CD14-positive monocyte (primary cell): ENCODE measurements at places on chromosomes 2 and 18.

DNA sequence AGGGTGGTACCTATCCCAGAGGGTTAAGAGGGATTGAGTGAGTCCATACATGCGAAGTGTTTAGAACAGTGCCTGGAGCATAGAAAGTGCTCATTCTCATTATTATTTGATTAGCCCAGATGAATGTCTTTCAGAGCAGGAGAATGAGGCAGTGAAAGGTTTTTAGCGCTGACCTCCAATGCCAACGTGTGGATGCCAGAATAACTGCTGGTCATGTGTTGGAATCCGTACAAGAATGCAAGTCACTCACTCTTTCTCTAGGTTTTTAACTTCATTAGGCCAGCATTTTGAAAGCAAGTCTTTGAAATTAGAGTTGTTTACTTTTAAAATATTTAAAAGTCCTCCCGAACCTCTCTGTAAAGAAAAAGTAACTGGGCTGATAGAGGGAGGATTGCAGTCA lies 374.2 kb downstream of the EN1 start:
- no peak for DNase-seq

DNA sequence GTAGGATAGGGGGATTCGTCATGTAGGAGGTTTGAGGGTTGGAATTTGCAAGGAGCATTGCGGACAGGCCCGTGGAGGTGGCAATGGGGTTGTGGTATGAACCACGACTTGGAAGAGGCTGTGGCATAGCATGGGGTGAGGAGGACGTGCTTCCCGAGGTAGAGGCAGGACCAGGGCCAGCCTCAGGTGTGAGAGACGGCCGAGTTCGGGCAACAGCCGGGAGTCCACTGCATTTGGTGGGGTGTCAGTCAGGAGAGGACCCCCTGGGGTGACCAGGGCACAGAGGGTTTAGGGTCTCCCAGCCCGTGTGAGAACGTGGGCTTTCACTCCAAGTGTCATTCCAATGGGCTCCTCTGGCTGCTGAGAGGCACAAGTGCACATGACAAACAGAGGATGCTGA lies 339.0 kb downstream of the EIPR1 start:
- no peak for DNase-seq

DNA sequence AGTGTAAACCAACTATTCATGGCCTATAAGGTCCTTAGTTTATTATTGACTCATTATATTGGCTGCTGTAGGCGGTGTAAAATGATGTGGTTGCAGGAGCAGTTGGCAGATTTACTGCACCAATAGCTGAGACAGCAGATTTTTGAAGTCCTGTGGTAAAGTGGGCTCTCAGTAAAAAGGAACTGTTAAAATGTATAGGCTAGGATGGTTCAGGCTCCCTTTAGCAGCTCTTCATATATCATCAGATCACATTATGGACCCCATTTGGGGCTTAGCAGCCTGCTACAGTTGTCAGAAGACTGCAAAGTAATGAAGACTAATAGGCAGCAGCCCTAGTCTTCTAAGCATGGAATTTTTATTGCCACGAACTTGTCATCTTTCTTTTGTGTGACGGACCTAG lies 27.8 kb downstream of the MTX2 start:
- DNase-seq = no peak

DNA sequence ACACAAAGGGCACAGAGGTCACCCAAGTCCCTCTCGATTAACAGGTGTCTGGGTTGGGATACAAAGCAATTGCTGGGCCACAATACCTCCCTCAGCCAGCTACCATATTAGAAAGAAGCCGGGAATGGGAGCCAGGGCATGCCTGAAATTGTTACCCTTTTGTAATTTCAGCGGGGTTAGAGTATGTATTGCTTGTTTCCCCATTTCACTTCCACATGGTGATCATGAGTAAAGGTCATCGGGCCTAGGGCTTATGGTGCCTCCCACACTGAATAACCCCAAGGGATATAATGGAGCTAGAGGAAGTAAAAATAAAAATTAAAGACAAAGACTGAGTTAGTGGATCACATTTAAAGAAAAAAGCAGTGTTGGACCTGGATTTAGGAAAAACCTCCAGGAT lies 437.2 kb upstream of the KLHL29 start:
- no peak for DNase-seq

- DNase-seq = no peak
These were observed 19.2 kb upstream of the GPR35 start for GRCh38 chr2:240605867-240606743.

DNA sequence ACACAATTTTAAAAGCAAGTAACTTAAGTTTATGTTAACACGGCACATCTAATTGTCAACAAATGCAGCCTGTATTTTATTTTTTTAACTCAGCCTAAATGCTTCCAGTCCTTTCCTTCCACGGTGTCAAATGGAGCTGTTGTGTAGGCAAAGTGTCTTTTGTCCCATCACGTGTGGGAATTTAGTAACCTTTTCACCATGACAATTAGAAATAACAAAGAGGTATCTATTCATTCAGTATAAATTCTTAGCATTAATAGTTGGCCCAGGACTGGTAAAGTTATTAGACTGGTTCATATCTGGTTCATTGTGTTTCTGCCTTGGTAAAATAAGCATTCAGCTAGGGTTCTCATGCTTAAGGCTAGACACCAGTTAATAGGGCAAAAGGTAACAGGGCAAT lies 47.9 kb downstream of the FRZB start:
- no peak for DNase-seq

- peak; percentile 10 for DNase-seq
These were observed 21.4 kb upstream of the STON1 start for GRCh38 chr2:48508461-48509124.

GRCh38 chr2:237482485-237482884 lies 4.6 kb upstream of the MLPH start:
- peak; percentile 23 for DNase-seq

DNA sequence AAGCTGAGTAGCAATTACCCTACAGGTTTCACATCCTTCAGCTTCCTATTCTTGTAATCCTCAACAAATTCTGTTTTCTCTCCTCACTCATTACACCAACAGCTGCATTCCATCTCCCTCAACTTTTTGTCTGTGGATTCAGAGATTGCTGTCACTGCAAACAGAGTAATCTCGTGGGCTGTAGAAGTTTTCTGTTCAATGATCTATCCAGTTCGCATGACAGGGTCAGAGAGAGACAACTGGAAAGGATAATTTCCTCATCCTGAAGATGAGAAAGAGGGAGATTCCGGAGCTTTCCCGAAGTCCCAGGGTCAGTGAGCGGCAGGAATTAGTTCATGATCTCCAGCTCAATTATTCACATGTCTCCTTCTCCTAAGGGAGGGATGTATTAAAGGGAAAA lies 75.7 kb downstream of the MYO5B start:
- DNase-seq = no peak

- no peak for DNase-seq
These were observed 361.4 kb downstream of the ALK start for GRCh38 chr2:29560030-29560429.

- no peak for DNase-seq
These were observed 54.9 kb downstream of the VRK2 start for GRCh38 chr2:58101500-58101899.

DNA sequence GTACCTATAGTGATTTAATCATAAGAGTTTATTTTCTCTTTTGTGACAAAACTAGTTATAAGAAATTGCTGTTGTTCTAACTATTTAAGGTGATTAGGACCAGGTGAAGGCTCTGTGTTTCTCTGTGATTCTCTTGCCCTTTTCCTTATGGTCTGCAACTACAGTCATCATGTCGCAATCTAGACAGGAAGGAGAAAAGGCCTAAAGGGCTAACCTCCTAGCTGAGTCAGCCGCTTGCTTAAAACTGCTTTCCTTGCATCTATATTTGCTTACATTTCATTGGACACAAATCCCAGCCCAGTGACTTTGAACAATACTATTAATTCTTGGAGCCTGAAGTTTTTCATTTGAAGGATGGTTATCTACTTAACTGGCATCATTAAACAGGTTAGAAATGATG lies 93.1 kb downstream of the PIK3C3 start:
- DNase-seq = peak; percentile 67

DNA sequence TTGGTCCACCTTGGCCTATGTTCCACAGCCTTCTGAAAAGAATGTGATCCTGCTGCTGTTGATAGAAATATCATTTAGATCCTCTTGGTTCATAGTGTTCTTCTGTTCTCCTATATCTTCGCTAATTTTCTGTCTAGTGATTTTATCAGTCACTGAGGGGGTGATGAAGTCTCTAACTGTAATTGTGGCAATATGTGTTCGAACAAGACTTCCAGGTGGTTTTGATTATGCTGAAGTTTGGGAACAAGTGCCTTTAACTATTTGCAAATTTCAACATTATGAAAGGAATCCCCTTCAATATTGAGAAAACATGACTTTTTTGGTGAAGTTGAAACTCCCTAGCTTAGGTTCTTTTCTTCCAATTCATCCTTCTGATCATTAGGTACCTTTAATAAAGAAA lies 140.4 kb downstream of the MTX2 start:
- no peak for DNase-seq

DNA sequence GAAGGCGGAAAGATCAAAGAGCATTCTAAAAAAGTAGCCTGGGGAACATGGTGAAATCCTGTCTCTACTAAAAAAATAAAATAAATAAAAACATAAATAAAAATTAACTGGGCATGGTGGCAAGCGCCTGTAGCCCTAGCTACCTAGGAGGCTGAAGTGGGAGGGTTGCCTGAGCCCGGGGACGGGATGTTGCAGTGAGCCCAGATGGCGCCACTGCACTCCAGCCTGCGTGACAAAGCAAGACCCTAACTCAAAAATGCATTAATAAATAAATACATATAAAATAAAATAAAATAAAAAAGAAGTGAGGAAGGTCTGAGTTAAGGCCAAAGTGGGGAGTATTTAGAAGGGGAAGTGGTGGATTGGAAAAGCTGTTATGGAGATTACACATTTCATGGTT lies 1.3 kb upstream of the PSMD14 start:
- DNase-seq = no peak

DNA sequence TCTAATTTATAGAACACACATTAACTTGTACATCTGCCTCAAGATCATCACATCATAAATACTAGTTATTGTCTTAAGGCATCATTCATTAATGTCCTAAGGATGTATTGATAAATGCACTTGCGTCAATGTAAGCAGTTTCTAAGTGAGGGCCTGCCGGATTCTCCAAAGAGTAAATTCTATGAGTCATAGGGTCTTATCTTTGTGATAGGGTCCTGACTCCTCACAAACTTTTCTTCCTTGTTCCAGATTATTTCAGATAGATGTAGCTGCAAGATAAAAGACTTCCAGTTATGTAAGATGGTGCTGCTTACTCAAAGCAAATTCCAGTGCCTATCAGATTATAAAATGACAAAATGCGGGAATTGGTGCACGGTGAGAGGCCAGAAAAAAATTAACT lies 315.0 kb upstream of the SLC39A10 start:
- DNase-seq = no peak

GRCh38 chr18:13003466-13003896 lies 12.3 kb downstream of the CEP192 start:
- DNase-seq = no peak

- DNase-seq = no peak
These were observed 97.4 kb upstream of the GALNT5 start for GRCh38 chr2:157160111-157160510.

DNA sequence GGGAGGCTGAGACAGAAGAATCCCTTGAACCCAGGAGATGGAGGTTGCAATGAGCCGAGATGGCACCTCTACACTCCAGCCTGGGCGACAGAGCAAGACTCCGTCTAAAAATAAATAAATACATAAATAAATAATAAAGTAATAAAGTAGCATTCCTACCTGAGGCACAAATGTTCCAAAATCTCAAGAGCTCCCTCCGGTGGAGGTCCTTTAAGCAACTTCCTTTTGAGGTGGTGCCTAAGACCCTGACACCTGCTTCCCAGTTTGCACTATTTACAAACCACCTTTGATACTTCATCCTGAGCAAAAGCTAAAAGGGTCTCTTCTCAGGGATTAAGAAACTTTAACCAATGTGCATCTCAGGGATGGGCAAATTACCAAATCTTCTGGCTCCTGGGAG lies 505.1 kb downstream of the CNTNAP5 start:
- no peak for DNase-seq

DNA sequence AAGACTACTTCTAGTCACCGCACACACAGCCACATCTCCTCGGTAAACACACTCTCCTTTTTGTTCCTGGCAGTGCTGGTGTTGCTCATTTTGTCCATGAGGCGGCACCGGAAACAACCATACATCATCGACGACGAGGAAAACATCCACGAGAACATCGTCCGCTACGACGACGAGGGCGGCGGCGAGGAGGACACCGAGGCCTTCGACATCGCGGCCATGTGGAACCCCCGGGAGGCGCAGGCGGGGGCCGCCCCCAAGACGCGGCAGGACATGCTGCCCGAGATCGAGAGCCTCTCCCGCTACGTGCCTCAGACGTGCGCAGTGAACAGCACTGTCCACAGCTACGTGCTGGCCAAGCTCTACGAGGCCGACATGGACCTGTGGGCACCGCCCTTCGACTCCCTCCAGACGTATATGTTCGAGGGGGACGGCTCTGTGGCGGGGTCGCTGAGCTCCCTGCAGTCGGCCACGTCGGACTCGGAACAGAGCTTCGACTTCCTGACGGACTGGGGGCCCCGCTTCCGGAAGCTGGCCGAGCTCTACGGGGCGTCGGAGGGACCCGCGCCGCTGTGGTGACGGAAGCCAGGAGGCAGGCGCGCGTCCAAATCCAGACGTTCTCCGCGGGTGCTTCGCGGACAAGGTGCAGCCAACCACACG lies 221.0 kb downstream of the CDH20 start:
- peak; percentile 5 for DNase-seq

DNA sequence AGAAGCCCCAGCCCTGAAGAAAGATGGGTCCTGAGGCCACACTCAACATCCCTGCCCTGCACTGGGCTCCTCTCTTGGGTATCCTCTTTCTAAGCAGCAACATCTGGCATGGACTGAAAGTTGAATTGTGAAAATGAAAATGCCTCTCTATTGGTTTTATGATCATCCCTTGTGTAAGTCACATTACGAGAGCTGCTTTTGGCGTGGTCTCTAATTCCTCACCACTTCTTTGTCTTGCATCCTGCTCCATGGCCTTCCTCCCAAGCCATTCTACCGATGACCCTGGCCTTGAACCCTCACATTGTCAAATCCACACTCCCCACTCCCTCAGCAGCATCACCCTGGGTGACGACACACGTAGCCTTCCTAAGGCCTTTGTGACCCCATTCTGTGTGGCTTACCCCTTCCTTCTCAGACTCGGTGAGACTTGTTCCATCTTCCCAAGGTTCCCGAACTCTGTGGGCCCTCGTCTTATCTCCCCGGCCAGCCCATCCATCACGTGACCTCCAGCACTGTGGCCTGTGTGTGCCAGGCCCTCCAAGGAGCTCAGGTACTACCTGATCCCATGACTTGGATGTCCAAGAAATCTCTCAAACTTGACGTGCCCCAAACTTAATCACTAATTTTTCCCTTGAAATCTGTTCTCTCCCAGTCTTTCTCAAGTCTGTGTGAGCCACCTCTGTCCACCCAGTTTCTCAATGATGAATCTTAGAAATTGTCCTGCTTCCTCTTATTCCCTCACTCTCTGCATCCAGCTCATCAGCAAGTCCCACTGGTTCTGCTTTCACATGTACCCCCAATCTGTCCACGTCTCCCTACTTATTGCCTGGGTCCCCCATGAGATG lies 194.7 kb upstream of the HS6ST1 start:
- DNase-seq = peak; percentile 87

DNA sequence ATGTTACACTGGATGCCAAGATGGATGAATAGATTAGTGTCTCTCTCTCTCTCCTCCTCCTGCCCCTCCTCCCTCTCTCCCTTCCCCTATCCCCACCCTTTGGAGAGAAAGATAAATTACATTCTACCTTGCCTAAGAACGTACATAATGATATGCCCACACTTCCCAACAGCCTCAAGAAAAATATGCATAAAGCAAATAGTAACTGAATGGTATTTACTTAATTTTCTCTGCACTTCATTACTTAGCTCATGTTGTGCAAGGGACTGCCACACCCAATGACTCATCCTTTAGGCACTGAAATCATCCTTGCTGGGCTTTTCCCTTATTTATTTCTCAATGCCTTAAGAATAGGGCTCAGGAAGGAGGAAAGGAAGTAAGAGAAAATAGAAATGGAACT lies 137.3 kb upstream of the PID1 start:
- DNase-seq = peak; percentile 97
